ENCODE measurements at places on chromosomes 7 and 10. TPM values are rescaled to one million over a fixed set of nuclear protein-coding genes. Genes with fewer than 3 reads are reported as not detected.

CDK1 gene
- 13.9 TPM for total RNA-seq

FFAR4 gene
- total RNA-seq: not detected

MAGI2 gene
- 17.0 TPM for total RNA-seq

CTTNBP2 gene
- 4.4 TPM for total RNA-seq

CFAP58 gene
- total RNA-seq: 0.33 TPM

LDB3 gene
- under 0.01 TPM for total RNA-seq

ECD gene
- total RNA-seq: 22.0 TPM

PSD gene
- total RNA-seq: 5.3 TPM

EN2 gene
- total RNA-seq: not detected

ZNF92 gene
- 4.1 TPM for total RNA-seq

SAP25 gene
- total RNA-seq: not detected

GALNT11 gene
- total RNA-seq: 32.4 TPM

MACC1 gene
- total RNA-seq: 0.26 TPM

CALHM3 gene
- not detected for total RNA-seq

GSTO2 gene
- total RNA-seq: 2.1 TPM

CLDN3 gene
- total RNA-seq: not detected

SLC16A9 gene
- 0.26 TPM for total RNA-seq

COA1 gene
- total RNA-seq: 39.6 TPM

XRCC2 gene
- total RNA-seq: under 0.01 TPM

ANXA8 gene
- not detected for total RNA-seq

LIPN gene
- total RNA-seq: not detected

TBRG4 gene
- total RNA-seq: 53.2 TPM

MSMB gene
- total RNA-seq: not detected

HOXA1 gene
- total RNA-seq: 0.50 TPM

ACSM6 gene
- not detected for total RNA-seq

BICC1 gene
- total RNA-seq: 64.7 TPM

IDI2 gene
- not detected for total RNA-seq

PTN gene
- total RNA-seq: 13.9 TPM

TCF7L2 gene
- 5.0 TPM for total RNA-seq

FGL2 gene
- 97.6 TPM for total RNA-seq

WNT8B gene
- not detected for total RNA-seq

FEZF1 gene
- not detected for total RNA-seq

PON1 gene
- not detected for total RNA-seq

FAM131B gene
- 3.8 TPM for total RNA-seq

PNLIPRP3 gene
- total RNA-seq: not detected

HABP2 gene
- total RNA-seq: not detected

Measured in fibroblast of lung (primary cell).